ENCODE measurements at places on chromosomes 1 and 21. TPM values are rescaled to one million over a fixed set of nuclear protein-coding genes. Genes with fewer than 3 reads are reported as not detected.
A peak's percentile ranks its signal among the peaks of the same experiment; 100 is the strongest.

DNA sequence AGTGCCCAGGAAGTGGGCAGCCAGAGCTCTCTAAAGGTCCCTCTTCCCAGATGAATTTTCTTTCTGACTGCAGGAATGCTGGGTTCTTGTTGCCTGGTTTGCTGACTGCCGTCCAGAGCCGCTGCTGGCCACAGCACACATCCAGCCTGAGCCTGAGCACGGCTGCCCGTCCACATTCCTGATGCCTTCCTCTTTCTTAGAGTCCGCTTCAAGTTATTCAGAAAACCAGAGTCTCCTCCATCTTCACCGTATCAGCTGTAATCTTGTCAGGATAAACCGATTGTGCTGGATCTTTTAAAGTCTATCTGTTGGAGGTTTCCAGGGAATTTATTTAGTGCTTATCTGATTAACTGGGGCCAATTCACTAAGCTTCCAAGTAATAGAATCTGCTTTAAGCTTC, 84.8 kb upstream of the BCAR3 start:
- H3K27me3 ChIP-seq, result no peaks in the 10 kb centered on the region
- H3K4me1 ChIP-seq, result peaks cover 18% of the 10 kb centered on the region
- no peak overlapping the region for H3K4me3 ChIP-seq
- H3K36me3 ChIP-seq, result no peaks in the 10 kb centered on the region

- DNase-seq, result peak; percentile 74
- peak overlapping the region; percentile 80 for H3K27ac ChIP-seq
- H3K4me1 ChIP-seq, result peaks cover 22% of the 10 kb centered on the region
- peaks cover 4% of the 10 kb centered on the region for H3K27me3 ChIP-seq
- H3K36me3 ChIP-seq, result no peaks in the 10 kb centered on the region
These were observed 2.7 kb downstream of the GRHL3 start for GRCh38 chr1:24321697-24322469.

DNA sequence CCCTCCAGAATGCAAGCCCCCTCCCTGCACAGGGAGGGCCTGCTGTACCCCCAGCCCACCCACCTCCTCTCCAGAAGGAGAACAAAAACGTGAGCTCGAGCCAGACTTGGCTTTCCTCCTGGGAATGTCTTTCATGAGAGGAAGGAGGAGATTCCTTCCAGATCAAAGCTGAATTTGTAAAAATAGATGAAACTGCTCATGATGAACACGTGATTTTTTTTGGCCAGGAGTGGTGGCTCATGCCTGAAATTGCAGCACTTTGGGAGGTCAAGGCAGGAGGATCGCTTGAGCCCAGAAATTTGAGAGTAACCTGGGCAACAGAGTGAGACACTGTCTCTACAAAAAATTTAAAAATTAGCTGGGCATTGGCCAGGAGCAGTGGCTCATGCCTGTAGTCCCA, 21.8 kb downstream of the GPR157 start:
- H3K27me3 ChIP-seq, result no peaks in the 10 kb centered on the region
- H3K4me1 ChIP-seq, result peaks cover 2% of the 10 kb centered on the region
- no peak overlapping the region for H3K4me3 ChIP-seq
- no peak for DNase-seq
- no peak overlapping the region for H3K27ac ChIP-seq

The LRRC39 gene
- 1.2 TPM for total RNA-seq

The ANGEL2 gene
- total RNA-seq, result 34.8 TPM
